Stimulated activated CD4-positive, alpha-beta T cell treated with anti-CD3 and anti-CD28 coated beads, Interleukin-15, amount 100 ng/mL, for 1 hour (primary cell): ENCODE measurements at places on chromosomes 2 and 18.

DNA sequence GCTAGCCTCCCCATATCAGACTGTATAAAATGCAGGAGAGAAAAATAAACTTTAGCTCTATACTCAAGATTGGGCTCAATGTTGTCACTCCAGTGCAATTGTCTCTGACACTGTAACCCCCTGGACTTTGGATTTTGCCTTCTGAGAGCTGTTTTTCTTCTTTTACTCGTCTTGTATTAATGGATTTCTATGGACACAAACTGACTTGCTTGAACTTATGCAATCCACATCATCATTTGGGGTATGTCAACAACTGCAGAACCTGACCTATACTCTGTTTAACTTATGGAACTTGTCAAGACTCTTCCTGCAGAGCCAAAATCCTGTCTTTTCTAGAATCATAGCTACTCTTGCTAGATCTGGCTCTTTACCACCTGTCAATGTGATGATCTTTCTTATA, 257.8 kb upstream of the DCC start:
- no peak for DNase-seq

GRCh38 chr2:73818296-73818695, 10.5 kb upstream of the STAMBP start:
- DNase-seq: no peak

GRCh38 chr18:9530226-9531009, 55.1 kb downstream of the RALBP1 start:
- DNase-seq: no peak

DNA sequence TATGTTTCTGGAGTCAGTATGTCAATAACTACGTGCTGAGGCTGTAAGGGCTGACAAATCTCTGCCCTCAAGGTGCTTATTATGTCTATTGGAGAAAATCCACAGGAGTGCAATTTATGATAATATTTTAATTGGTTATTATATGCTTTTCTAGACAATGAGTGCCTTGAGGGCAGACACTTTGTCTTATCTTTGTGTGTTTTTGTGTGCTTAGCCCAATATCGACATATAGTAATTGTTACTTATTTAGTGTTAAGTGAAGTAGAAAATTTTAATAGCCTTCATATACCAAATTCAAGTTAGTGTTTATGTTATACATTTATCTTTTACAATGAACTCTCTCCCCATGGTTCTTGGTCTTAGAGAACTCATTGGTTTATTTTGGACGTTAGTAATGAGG, 118.9 kb downstream of the WDR7 start:
- no peak for DNase-seq

- no peak for DNase-seq
These were observed 550.3 kb upstream of the HS6ST1 start for GRCh38 chr2:128868686-128869551.

DNA sequence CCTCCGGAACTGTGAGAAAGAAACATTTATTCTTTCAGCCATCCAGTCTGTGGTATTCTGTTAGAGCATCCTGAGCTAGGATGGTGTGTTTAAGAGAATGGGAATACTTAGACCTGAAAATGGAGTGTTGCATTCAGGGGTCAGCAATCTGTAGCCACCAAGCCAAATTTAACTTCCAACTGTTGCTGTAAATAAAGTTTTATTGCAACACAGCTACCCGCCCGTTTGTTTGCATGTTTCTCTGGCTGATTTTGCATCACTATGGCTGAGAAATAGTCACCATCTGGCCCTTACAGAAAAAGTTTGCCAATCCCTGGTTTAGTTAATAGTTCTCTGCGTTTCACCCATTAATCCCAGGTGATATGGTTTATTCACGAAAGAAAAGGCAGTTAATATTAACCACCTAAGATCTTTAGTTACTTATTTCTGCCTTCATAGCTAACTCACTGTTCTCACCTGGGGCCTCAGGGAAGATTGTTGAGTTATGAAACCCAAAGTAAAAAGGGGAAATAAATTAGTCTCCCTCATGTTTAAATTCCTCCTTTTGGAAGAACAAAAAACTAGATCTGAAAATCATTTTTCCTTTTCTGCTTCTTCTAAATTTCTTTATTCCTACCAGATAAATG, 9.5 kb upstream of the CYS1 start:
- no peak for DNase-seq

DNA sequence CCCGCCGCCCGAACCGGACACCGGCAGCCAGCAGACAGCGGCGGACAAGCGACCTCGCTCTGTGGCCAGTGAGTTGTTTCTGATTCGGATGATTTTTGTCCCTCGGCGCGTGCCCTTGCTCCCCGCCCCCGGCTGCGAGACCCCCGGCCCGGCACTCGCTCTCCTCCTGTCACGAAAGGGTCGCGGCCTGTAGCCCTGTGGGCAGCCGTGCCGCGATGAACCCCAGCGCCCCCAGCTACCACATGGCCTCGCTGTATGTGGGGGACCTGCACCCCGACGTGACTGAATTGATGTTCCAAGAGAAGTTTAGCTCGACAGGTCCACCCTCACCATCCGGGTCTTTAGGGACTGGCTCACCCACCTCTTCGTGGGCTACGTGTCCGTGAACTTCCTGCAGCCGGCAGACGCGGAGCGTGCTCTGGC, 1257.5 kb upstream of the ACVR2A start:
- no peak for DNase-seq

DNA sequence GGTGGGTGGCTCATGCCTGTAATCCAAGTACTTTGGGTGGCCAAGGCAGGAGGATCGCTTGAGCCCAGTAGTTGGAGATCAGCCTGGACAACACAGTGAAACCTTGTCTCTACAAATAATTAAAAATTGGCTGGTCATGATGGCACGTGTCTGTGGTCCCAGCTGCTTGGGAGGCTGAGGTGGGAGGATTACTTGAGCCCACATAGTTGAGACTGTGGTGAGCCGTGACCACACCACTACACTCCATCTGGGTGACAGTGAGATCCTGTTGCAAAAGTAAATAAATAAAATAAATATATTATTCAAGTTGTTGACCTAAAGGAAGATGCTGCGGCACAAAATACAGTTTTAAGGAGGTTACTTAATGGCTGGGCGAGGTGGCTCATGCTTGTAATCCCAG, 72.7 kb downstream of the LAMA3 start:
- DNase-seq: no peak

- DNase-seq: no peak
These were observed 37.8 kb downstream of the ARHGEF4 start for GRCh38 chr2:130874512-130874911.

- no peak for DNase-seq
These were observed 25.6 kb upstream of the ITGB6 start for GRCh38 chr2:160225722-160226121.

GRCh38 chr2:96260387-96261260, 5.2 kb downstream of the TMEM127 start:
- no peak for DNase-seq
